ENCODE measurements at places on chromosomes 16 and 17. TPM values are rescaled to one million over a fixed set of nuclear protein-coding genes. Genes with fewer than 3 reads are reported as not detected.

DNA sequence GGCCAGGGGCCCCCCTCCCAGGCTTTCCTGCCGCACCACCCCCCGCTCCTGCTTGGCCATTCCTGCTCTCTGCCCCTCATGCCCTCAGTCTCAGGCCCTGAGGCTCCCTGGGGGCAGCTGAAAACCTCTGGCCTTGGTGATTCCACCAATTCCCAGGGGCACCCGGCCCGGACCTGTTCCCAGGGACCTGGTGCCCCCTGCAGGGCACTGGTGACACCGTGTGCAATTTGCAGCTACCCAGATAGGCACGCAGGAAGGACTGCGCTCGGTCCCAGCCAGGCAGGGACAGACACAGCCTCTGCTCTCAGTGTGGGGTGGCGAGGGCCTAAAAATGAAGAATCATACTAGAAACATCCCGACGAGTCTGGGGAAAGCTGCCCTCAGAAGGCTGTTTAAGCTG is 13.4 kb downstream of the WFDC1 start:
- no peak for DNase-seq
- H3K36me3 ChIP-seq, result no peaks in the 10 kb centered on the region
- H3K27ac ChIP-seq, result no peak overlapping the region
- H3K27me3 ChIP-seq, result peaks cover 11% of the 10 kb centered on the region
- no peaks in the 10 kb centered on the region for H3K4me1 ChIP-seq
- no peak overlapping the region for H3K4me3 ChIP-seq

DNA sequence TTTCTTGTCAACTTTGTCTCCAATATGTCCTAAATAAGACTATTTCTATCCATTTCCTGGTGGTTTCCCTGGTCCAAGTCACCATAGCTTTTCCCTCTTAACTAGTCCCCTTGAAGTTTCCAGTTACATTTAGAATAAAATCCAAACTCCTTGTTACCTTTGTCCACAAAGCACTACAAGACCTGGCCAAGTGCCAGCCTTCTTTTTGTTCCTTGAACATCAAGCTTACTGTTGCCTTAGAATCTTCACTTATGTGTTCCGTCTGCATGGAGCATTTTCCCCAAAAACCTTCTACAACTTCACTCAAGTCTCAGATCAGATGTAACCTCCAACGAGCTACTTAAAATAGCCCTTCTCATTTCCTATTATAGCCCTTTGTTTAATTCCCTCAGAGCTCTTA is 101.4 kb downstream of the ITFG1 start:
- no peaks in the 10 kb centered on the region for H3K36me3 ChIP-seq
- H3K4me1 ChIP-seq, result no peaks in the 10 kb centered on the region
- H3K27me3 ChIP-seq, result no peaks in the 10 kb centered on the region
- no peak for DNase-seq
- no peak overlapping the region for H3K4me3 ChIP-seq

DNA sequence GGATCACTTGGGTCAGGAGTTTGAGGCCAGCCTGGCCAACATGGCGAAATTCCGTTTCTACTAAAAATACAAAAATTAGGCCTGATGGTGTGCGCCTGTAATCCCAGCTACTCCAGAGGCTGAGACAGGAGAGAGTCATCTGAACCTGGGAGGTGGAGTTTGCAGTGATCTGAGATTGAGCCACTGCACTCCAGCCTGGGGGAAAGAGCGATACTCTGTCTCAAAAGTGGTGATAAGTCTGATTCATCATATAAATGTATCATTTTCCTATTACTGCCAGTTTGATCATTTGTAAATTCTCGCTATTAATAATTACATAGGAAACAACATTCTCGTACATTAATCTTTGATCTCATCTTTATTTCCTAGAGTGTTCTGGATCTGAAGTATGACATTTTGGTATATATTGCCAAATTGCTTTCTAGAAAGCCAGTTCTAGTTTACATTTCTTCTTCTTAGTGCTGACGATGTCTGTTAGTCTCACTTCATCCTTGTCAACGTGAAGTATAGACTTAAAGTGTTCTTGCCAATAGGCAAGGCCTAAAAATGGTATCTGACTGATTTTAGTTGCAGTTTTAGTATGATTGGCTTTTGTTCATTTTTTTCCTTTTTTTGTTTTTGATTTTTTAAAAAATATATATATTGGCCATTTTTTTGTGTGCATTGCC is 9.7 kb downstream of the RABEP1 start:
- H3K4me1 ChIP-seq, result no peaks in the 10 kb centered on the region
- no peaks in the 10 kb centered on the region for H3K36me3 ChIP-seq
- H3K27me3 ChIP-seq, result no peaks in the 10 kb centered on the region
- no peak overlapping the region for H3K27ac ChIP-seq
- no peak overlapping the region for H3K4me3 ChIP-seq
- DNase-seq, result no peak

- H3K27me3 ChIP-seq, result no peaks in the 10 kb centered on the region
- no peak overlapping the region for H3K27ac ChIP-seq
- H3K36me3 ChIP-seq, result no peaks in the 10 kb centered on the region
- no peak overlapping the region for H3K4me3 ChIP-seq
Measured at GRCh38 chr16:14146445-14146844, 75.3 kb downstream of the MRTFB start.

DNA sequence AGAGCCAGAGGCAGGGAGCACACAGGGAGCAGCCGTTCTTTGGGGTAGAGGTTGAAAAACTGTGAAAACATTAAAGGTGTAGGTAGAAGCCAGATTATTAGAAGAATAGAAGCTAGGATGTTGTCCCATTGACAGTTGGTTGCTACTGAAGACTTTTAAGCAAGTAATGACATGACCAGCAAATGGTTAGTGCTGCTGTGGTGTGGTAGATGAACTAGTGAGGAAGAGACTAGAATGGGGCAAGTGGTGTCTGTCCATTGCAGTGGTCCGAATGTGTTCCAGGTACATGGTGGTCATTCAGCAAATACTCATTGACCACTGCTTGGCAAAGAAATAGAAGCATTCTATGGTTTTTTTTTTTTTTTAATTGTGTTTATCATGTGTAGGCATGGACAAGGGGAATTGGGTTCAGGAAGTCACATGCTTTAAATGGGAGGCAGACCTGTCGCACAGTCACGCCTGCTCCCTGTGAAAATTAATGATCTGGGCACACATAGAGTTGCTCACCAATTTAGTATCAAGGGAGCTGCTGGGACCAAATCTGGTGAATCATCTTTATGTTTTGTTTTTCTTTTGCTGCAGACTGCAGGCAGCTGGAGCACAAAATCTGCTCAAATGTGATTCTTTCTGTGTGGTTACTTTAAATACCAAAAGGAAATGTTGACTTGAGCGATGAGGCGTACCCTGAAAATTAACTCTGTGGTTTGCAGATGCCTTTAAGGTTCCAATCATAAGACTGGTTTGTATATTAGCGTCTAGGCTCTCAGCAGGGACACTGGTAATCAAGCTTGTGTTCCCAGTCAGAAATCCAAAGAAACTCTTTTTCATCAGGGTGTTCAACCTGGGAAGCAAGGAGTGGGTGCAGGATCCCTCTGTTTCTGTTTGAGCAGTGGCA is 30.7 kb downstream of the YPEL2 start:
- H3K27ac ChIP-seq, result peak overlapping the region; percentile 56
- H3K27me3 ChIP-seq, result no peaks in the 10 kb centered on the region
- no peak overlapping the region for H3K4me3 ChIP-seq
- no peak for DNase-seq
- peaks cover 52% of the 10 kb centered on the region for H3K4me1 ChIP-seq
- no peaks in the 10 kb centered on the region for H3K36me3 ChIP-seq

- peaks cover 60% of the 10 kb centered on the region for H3K4me1 ChIP-seq
- H3K27me3 ChIP-seq, result no peaks in the 10 kb centered on the region
- DNase-seq, result no peak
- H3K36me3 ChIP-seq, result peaks cover 7% of the 10 kb centered on the region
- H3K4me3 ChIP-seq, result no peak overlapping the region
Measured at GRCh38 chr17:78173097-78173715, 4.8 kb downstream of the SYNGR2 start.

DNA sequence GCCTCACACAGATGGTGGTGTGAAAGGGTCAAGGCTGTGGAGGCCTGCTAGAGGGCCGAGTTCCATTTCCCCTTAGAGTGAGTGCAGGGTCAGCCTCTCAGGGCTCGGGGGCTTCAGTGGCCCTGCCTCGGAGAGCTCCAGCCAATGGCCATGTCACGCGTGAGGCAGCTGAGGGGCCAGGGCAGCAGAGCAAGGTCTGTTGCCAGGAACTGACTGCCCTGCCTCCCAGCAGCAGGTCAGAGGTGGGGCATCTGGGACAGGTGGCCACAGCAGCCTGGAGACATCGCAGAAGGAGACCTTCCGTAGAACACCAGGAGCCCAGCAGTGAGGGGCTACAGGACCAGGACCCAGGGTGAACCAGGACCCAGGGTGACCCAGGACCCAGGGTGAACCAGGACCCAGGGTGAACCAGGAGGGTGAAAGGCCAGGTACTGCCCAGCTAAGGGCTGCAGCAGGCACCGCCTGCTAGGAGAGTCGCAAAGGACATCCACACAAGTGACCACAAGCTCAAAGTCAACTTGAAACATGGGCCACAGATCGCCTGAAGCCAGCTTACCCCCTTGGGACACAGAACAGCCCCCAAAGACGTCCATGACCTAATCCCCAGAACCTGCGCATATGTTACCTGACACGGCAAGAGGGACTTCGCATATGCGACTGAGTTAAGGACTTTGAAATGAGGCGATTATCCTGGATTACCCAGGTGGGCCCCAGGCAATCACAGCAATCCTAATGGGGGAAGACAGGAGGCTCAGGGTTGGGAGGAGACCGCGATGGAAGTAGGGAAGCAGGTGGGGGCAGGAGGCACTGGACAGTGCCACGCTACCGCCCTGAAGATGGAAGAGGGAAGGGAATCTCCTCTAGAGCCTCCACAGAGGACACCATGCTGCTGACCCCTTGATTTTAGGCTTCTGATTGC is 4.8 kb upstream of the MEAK7 start:
- no peak for DNase-seq
- H3K4me3 ChIP-seq, result no peak overlapping the region

Gene CACNG3
- polyA plus RNA-seq, result 1.6 TPM
